ENCODE measurements at places on chromosomes 1 and 21. TPM values are rescaled to one million over a fixed set of nuclear protein-coding genes. Genes with fewer than 3 reads are reported as not detected.

- no peak for DNase-seq
These were observed 182.4 kb downstream of the MIS18A start for GRCh38 chr21:32096411-32096810.

DNA sequence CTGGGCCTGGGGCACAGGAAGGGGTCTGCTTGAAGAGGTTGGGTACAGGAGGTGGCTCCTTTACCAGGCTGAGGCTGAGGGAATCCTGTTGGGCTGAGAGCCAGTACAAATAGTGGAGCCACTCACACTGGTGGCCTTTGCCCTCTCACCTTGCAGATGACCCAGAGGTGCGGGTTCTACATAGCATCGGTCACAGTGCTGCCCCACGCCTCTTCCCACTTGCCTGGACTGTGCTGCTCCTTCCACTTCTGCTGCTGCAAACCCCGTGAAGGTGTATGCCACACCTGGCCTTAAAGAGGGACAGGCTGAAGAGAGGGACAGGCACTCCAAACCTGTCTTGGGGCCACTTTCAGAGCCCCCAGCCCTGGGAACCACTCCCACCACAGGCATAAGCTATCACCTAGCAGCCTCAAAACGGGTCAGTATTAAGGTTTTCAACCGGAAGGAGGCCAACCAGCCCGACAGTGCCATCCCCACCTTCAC, 1.8 kb upstream of the SLC50A1 start:
- DNase-seq = no peak

DNA sequence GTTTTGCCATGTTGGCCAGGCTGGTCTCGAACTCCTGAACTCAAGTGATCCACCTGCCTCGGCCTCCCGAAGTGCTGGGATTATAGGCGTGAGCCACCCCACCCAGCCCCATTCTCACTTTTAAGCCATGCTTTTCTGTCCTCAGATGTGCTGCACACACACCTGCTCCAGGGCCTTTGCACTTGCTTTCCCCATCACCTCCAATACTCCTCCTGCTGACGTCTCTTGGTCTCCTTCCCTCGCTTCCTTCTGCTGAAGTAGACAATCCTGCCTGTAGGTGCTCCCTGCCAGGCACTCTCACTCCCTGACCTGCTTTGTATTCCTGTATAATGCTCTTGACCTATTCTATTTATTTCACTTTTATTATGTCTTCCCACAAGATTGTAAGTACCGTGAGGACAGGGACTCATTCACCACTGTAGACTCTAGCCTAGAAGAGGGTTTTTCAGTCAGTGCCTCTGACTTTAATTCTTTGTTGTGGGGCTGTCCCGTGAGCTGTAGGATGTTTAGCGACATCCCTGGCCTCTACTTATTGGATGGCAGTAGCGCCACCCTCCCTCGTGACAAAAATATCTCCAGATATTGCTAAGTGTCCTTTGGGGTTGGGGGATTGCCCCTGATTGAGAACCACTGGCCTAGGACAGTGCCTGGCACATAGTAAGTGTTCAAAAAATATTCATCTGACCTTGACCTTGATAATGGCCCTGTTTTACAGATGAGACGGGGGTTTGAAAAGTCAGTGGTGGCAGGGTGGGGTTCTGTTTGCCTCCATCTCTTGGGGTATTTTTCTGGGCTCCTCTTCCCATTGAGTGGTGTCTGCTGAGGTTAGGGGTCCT, 4.6 kb downstream of the TNFRSF1B start:
- no peak for DNase-seq

- no peak for DNase-seq
These were observed 19.1 kb downstream of the NME7 start for GRCh38 chr1:169348383-169349036.

GRCh38 chr1:22410928-22411495, 40.6 kb upstream of the ZBTB40 start:
- DNase-seq = no peak

GRCh38 chr1:211309617-211310016, 17.0 kb upstream of the TRAF5 start:
- DNase-seq = no peak

- peak; percentile 86 for DNase-seq
These were observed 40.9 kb upstream of the TMEM52 start for GRCh38 chr1:1959840-1960479.

DNA sequence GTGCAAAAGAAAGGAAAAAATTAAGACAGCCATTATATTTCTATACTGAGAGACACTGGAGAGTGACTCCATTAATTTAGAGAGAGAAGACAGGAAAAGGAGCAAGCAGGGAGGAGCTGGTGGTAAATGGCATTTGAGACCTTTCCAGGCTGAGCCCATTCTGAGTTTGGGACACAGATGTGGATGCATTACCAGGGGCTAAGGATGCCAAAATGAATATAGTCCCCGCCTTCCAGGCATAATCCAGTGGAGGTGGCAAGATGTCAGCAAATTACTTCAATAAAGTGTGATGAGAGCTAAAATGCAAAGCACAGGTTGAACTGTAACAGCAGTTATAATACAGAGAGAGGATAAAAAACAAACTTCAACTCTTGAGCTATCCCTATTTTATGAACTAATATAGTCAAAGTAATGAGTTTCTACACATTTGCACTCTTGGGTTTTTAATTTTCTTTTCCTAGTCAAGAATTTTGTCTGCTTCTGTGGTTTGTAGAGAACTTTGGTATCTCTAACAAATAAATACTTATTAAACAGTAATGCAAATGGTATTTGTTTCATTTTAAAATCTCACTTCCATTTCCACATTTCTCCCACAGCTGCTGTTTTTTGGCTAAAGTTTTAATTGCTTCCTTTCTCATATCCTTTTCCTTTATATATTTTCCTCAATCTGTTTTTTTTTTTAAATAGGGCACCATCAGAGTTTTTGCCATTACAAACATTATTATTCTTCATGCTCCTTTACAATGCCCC, 228.2 kb upstream of the KCNK2 start:
- DNase-seq = no peak

- DNase-seq = no peak
These were observed 351.0 kb downstream of the COL11A1 start for GRCh38 chr1:102757363-102757762.

DNA sequence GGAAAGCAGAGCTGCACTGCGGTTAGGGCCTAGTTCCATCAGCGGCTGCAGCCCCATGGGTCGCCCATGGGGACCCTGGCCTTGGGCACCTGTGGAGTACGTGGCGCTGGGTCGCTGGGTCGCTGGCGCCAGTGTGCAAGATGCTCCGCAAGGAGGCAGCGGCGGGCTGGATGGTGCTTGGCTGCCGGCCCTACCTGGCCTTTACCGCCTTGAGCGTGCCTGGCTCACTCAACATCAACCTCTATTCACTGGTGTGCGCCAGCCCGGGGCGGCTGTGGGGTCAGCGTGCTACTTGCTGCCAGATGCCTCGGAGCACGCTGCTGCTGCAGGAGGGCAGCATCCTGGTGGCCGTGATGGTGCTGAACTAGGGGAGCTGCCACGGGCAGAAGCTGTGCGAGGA, 85.1 kb upstream of the RHOU start:
- DNase-seq = no peak

DNA sequence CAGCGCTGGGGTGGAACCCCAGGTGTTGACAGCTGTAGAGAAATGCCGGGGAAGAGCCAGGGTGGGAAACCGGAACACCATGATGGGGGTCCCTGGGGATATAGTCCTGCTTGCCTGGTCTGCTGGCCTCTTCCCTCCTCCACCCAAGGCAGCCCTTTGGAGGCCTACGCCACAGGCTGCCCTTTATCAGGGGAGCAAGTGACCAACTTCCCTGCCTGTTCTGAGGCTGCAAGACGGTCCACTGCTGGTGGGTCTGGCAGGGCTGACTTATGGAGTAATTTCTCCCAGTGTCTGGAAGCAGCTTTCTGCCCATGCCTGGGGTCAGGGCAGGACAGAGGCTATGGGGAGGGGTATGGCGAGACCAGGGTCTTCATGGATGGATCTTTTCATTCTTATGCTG, 50.8 kb upstream of the EDN2 start:
- peak; percentile 22 for DNase-seq

GRCh38 chr1:223524930-223525451, 131.8 kb downstream of the CCDC185 start:
- DNase-seq = no peak

GRCh38 chr1:83626603-83627002, 372.3 kb downstream of the TTLL7 start:
- DNase-seq = no peak

DNA sequence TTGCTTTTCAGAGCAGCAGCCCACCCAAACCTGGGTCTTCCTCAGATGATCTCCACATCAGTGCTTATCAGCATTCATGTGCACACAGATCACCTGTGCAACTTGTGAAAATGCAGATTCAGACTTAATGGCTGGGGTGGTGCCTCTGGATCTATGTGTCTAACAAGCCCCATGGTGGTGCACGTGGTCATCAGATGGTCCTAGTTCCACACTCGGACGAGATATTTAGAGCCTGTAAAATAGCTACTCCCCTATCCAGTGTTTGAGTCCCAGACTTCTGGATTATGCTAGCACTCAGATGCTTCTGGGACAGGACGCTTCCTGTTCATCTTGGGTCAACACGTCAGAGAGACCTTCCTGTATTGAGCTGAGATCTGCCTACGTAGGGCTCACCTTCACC, 114.2 kb downstream of the LIPI start:
- DNase-seq = peak; percentile 5

DNA sequence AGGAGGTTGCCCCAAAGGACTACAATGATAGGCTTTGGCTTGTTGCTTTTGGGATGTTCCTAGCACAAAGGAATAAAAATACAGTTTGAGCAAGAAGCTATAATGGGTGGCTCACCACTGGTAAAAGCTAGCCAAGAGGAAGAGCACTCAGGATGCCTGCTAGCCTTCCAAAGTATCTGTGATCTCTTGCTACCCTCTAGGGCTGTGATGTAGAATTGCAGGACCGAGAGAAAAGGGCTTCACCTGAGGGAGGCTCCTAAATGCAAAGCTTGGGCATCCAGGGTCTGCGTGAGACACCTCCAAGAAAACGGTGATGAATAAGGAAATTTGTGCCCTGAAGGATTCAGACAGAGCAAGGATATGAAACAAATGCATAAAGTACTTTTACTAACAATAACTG, 17.7 kb downstream of the IVL start:
- no peak for DNase-seq

DNA sequence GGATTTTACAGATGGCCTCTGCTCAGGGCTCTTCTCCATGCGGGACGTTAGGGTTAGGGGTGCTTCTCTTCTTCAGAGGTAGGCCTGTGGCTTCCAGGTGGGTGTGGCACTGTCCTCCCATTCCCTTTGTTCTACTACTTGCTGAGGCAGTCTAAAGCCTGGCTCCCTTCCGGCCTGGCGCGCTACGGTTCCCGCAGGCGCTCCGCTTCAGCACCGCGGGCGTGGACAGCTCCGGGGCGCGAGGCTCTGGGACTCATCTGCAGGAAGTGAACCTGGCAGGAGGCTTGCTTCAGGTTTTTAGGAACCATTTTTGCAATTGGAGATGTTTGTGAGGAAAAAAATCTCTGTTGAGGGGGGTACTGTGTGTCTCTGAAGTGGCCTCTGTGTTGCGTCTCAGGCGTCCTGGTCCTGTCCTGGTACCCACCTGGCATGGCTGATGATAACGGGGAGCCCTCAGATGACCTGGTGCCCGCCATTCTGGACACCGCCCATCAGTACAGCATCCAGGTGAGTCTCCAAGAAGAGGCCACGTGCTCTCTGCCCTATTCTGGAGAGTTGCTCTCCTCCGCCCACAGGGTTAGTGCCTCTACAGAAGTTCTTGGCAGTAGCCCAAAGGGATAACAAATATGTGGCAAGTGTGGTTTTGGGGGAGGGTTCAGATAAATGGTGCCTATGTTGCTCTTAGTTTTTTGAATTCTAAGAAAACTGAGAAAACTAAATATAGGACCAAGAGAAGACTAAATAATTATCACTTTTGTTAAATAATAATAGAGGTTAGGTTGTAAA, 1.9 kb downstream of the MANEAL start:
- no peak for DNase-seq

- DNase-seq = peak; percentile 69
These were observed 92.0 kb downstream of the ETS2 start for GRCh38 chr21:38897532-38898421.

The DPT gene
- 266 TPM for total RNA-seq

The OR14K1 gene
- not detected for total RNA-seq

The IVL gene
- total RNA-seq = not detected

The MASP2 gene
- not detected for total RNA-seq

The BACE2 gene
- 53.3 TPM for total RNA-seq

The FBXO28 gene
- total RNA-seq = 21.9 TPM

The PPM1J gene
- 0.36 TPM for total RNA-seq

The RHCE gene
- not detected for total RNA-seq

The CD247 gene
- total RNA-seq = not detected

The A3GALT2 gene
- total RNA-seq = not detected

The PRAMEF2 gene
- total RNA-seq = not detected

The OR2T35 gene
- not detected for total RNA-seq

Measured in sigmoid colon (tissue), 7 donors.